ENCODE measurements at places on chromosomes 11 and 22.

GRCh38 chr22:39631381-39632286 is 61.1 kb downstream of the CACNA1I start:
- no peak for ATAC-seq

GRCh38 chr11:134846328-134847082 is 434.5 kb upstream of the B3GAT1 start:
- no peak for ATAC-seq

DNA sequence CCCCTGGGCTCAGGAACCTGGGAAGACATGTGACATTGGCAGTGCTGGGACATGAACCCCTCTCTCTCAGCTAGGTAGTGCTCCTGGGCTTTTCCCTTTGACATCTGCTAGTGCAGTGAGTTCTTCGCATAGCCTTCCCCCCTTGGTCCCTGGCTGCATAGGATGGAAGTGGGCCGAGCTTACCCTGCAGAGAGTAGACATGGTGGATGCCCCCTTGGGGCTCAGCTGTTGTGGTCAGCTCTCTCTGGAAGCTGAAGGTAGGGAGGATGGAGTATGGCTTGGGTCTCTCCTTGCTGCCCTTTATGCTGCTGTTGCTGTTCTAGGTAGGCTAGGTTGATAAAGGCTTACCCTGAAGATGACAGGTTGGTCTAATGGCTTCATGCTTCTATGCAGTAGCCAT is 92.1 kb downstream of the ZBTB16 start:
- no peak for ATAC-seq

DNA sequence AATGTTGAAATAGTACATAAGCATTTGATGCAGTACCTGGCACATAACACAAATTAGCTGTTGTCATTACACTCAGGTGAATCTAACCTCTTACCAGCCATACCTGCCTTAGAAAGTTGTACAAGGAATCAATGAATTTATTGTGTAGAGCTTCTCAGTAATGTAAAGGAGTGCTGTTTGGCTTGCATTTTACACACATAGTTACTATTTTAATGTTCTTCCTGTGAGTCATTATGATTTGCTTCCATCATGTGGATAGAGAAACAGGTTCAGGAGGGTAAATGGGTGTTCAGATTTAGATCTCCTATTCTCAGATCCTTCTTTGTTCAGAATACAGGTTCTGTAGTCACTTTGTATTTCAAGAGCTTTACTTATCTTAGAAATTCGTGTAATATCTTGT is 27.6 kb upstream of the RCE1 start:
- peak; percentile 78 for ATAC-seq

- no peak for ATAC-seq
These were observed 29.4 kb downstream of the SLC1A2 start for GRCh38 chr11:35389897-35390465.

GRCh38 chr22:32531931-32532819 is 57.6 kb downstream of the FBXO7 start:
- peak; percentile 58 for ATAC-seq

DNA sequence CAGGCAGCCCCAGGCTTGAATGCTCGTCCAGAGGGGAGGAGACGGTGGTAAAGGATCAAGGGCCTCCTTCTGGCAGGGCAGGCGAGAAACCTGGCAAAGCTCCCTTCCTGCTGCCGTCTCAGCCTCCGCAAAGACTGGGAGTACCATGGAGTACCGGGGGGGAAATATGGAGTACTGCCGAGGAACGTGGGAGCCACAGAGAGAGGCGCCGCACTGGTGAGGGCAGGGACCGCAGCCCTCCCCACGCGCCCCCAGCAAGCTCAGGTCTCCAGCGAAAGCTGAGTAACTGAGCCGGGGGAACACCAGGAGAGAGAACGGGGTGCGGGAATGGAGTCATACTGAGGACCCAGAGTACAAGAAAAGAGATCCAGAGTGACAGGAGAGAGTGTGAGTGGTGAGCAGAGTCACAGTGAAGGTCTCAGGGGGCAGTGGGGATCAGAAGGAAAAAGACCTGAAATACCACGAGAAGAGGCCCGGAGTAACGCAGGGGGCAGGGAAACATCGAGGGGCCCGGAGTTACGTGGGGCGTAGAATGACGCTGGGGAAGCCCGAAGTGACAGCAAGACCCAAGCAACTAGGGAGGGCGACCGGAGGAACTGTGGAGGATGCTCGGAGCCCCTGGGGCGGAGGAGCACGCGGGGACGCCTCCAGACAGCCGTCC is 740 bp downstream of the EML3 start:
- ATAC-seq: peak; percentile 1

GRCh38 chr11:63868399-63869064 is 29.6 kb downstream of the MARK2 start:
- no peak for ATAC-seq

- ATAC-seq: no peak
These were observed 116.1 kb downstream of the UVRAG start for GRCh38 chr11:75931124-75931523.

DNA sequence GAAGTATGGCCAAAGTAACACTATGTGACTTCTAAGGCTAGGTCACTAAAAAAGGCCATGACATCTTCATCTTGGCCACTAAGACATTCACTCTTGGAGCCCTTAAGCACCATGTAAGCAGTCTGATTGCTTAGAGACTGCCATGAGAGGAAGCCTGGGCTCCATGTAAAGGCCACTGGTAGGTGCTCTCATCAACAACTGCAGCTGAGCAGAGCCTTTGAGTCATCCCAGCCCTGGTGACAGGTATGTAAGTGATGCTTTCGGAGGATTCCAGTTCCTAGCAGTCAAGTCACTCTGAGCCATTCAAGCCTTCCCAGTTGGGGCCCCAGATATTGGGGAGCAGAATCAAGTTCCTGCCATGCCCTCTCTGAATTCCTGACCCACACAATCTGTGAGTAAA is 26.2 kb downstream of the GAB2 start:
- no peak for ATAC-seq

DNA sequence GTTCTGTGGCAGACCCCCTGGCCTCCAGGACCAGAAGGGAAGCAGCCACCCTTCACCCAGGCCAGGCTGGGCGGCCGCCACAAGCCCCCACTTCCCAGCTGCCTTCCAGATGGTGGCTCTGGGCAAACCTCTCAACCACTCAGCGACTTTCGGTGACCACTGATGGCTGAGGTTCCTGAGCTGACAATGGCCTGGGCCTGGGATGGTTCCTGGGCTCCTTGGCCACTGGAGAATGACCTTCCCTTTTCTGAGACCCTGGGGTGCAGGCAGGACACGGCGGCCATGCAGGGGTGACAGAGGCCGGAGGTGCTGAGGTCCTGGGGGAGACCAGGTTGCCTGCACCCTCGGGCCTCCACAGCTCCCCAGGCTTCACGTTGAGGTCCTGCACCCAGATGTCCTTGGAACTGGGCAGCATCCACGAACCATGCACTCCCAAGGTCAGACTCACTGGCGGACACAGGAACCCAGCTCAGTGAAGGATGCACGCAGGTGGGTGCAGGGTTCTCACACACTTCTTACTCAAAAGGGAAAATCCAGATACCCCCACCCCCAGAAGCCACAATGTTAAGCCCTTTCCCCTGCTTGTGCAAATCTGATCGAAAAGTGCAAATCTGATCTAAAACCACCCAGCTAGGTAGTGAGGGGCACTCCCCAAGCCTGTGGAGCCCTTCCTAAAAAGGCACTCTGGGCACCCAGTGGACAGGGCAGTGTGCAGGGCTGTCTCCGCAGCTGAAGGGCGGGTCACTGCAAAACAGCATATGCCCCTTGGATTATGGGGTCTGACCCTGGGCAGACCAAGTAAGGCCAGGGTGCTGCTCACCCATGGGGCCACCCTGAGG is 13.9 kb upstream of the PHLDA2 start:
- no peak for ATAC-seq

- ATAC-seq: no peak
These were observed 66.1 kb downstream of the MYO7A start for GRCh38 chr11:77193911-77194830.

DNA sequence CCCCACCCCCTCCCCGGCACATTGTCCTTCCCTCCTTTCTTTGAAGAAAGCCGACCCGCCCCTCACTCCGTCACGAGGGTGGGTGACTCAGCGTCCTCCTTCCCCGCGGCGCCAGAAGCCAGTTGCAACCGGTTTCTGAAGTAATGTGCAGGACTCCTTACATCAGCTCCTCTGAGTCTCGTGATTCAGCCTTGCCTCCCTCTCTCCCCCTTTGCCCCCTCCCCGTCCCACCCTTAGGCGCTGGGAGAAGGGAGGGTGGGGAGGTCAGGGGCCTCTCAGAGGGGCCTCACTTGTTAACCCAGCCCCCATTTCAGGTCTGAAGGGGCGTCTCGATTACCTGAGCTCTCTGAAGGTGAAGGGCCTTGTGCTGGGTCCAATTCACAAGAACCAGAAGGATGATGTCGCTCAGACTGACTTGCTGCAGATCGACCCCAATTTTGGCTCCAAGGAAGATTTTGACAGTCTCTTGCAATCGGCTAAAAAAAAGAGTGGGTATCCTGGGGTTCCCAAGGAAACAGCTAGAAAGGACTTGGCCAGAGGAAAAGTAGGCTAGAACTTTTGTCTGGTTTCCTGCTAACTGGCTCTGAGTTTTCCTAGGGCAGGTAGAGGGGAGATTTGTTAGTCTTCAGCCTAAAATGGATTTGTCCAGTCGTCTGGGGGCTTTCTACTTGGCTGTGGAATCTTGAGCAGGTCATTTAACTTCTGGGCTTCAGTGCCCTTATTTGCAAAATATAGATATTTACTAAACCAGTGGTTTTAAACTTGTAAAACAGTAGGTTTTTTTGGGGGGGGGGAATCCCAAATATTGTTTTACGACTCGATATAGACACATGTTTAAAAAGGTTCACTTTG is 1.1 kb downstream of the SLC3A2 start:
- ATAC-seq: peak; percentile 81

DNA sequence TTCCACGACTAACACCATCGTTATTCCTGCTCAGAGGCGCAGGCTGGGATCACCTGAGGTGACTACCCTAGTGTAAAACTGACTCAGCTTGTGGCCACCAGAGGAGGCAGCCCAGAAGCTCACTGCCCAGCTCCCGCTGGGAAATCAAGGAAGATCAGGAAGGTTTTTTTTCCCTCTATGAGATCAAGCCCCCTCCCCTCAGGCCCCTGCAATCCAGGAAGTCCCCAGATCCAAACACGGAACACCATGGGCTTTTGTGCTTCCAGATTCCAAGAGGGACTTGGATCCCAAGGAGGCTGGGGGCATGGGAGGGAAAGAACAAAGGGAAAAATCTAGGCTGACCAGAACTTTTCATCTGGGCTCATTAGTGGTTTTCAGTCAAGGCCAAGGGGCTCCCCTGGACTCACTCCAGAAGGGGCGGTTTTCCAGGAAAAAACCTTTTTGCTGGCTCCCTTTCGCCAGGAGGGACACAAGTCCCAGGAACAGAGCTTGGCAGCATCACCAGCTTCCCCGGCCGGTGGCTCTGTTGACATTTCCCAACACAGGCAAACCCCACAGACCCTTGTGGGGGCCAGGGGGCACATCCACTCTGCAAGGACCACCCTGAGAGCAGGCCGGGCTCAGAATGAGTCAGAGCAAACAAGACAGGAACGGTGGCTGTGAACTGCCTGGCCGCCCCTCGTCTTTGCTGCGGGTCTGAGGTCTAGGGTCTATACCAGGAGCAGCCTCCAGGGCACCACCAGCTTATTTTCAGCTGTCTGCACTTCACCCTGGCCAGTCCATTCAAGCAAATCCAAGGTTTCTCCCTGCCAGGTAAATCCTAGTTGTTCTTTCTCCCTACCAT is 36.8 kb downstream of the MYH9 start:
- ATAC-seq: no peak

DNA sequence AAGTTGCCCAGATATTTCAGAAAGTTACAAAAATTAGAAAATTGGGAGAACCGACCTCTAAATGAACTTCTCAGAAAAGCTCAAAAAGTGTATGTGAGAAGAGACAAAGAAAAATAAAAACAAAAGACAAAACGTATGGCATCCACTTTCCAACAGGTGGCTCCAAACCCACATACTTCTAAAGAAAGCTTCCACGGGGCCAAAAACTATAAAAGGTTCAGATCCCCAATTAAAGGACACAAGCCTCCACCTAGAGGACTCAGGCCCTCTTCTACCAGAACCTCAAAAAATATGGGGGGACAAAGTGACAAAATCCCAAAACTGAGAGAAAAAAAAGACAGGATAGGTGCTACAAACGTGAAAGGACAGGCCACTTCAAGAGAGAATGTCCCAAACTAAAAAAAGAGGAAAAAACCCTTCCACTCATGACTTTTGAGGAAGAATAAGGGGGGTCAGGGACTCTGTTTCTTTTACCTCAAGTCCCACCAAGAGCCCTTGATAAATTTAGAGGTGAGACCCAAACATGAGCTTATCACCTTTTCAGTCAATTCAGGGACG is 8.8 kb downstream of the SCGB2A1 start:
- no peak for ATAC-seq

GRCh38 chr11:97687111-97687510 is 1297.3 kb downstream of the JRKL start:
- ATAC-seq: no peak

GRCh38 chr11:93034031-93034722 is 64.7 kb downstream of the MTNR1B start:
- no peak for ATAC-seq

- peak; percentile 57 for ATAC-seq
These were observed 714.9 kb downstream of the LUZP2 start for GRCh38 chr11:25211635-25212254.

DNA sequence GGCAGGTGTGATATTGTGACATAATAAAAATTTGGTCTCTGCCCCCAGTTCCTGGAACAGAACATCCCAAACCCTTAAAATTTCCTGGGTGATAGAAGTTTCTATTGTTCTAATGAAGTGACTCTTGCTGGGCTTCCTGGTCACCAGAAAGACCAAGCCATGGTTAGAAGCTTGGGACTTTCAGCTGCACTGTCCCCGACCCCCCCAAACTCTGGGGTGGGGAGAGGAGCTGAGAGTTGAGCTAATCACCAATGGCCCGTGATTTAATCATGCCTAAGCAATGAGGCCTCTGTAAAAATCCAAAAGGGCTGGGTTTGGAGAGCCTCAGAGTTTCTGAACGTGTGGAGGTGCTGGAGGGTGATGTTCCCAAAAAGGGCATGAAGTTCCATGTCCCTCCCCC is 54.8 kb upstream of the FTH1 start:
- ATAC-seq: no peak

GRCh38 chr11:86914865-86915519 is 40.2 kb downstream of the FZD4 start:
- peak; percentile 92 for ATAC-seq

- no peak for ATAC-seq
These were observed 19.1 kb downstream of the ZBTB44 start for GRCh38 chr11:130295657-130296056.

- ATAC-seq: peak; percentile 94
These were observed 140.4 kb upstream of the ARHGAP42 start for GRCh38 chr11:100546714-100547113.

GRCh38 chr22:20108757-20109230 is 7.1 kb upstream of the RANBP1 start:
- ATAC-seq: no peak

DNA sequence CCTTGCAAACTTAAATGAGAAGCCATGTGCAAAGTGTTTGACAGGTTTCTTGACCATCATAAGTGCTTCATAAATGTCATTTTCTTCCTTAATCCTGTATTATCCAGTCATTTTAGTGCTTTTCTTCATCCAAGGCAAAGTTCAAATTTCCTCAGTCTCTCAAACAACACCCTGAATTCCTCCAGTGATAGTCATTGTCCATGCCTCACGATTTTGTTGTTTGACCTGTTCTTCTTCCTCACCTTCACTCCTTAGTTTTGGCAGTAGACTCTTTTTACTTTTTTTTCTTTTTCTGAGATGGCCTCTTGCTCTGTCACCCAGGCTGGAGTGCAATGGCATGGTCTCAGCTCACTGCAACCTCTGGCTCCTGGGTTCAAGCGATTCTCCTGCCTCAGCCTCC is 1257.3 kb downstream of the FAM181B start:
- peak; percentile 73 for ATAC-seq

GRCh38 chr11:109644152-109644551 is 222.2 kb downstream of the C11orf87 start:
- ATAC-seq: no peak

- ATAC-seq: no peak
These were observed 2.2 kb downstream of the IFITM5 start for GRCh38 chr11:297051-297585.

Data from esophagus mucosa (tissue), 1 donor.